ENCODE measurements at places on chromosomes 12 and 14. TPM values are rescaled to one million over a fixed set of nuclear protein-coding genes. Genes with fewer than 3 reads are reported as not detected.

DNA sequence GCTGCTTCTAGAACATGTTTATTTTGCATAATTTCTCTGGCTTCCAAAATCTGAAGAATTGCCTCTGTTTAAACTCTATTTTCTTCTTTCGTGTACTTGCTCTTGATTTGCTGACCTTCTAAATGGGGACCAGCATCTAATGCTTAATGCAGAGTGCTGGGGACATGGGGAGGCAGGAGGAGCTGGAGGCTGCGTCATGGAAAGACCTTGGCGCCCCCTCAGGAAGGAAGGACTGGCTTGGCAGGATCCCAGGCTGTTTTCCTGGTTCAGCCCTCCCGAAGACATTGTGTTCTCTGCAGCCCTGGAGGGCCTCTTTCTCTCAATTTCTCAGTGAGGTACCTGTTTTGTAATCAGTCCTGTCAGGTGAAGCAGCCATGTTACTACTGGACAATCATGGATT lies 5.5 kb downstream of the PRKCH start:
- no peak for DNase-seq

DNA sequence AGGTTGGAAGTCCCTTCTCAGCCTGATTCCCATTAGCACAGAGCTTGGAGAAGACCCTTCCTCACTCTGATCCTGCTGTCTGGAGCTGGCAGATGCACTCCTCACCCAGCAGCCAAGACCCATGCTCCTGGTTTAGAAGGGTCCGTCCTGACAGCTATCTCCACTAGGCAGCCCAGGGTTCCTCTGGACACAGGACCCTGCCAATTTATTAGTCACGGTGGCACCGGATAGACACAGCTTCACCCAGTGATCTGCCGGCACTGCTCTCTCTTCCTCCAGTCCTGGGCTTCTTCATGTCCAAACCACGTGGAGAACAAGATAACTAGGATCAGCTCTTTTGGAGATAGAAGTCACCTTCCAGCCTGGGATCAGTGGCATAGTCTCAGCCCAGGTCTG lies 26.2 kb upstream of the TCL1B start:
- DNase-seq = no peak

The KRT80 gene
- 0.84 TPM for polyA plus RNA-seq

The SLIRP gene
- 71.4 TPM for polyA plus RNA-seq

- DNase-seq = peak; percentile 33
These were observed 89.5 kb upstream of the MANSC4 start for GRCh38 chr12:27869567-27869966.

DNA sequence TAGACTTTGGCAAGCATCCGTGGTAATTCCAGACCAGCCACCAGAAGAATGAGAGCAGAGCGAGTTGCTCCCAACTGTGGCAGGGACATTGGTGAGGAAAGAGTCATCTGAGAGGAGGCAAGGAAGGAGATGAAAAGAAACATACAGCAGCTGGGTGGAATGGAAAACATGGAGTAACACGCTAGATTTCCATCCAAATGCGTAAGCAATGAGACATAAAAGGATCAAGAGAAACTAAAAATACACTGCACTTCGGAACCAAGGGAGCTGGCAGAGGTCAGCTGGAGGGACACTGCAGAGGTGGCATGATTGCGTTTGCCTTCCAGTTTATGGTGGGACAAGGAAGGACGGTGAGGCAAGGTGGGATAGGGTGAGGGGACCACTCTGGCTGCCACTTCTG lies 82.9 kb downstream of the DDX51 start:
- DNase-seq = no peak

DNA sequence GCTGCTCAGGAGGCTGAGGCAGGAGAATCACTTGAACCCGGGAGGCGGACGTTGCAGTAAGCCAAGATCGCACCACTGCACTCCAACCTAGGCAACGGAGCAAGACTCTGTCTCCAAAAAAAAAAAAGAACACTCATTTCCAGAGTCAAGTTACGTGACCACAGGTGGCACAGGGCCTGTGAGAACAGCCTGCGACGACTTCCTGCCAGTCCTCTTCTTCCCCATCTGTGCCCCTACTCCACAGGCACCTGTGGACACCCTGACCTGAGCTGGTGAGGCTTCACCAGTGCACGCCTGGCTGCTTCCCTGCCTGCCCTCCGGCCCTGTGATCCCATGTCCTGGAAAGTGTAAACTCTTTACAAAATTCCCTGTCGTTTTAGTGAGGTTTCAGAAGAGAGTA lies 77.7 kb downstream of the PPP2R5C start:
- no peak for DNase-seq

The ZBTB25 gene
- 14.4 TPM for polyA plus RNA-seq

The RAD51AP1 gene
- 22.3 TPM for polyA plus RNA-seq

The LRRIQ1 gene
- polyA plus RNA-seq = 11.3 TPM

DNA sequence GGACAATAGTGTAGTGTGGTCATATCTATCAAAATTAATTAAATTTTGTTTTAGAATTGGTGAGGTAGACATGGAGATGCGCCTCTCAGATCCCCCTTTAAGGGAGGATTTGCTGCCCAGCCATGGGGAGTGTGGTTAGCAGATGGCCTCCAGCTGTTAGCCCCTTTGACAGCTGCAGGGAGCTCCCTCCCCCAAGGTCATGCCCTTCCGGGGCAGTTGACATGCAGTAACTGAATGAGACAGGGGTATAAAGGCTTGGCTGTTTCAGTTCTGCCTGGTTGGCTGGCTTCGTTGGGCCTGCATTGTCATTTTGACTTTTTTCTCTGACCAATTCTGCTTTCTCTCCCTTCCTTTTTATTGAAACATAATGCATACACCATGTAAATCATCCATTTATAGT lies 291.5 kb upstream of the SRRM4 start:
- no peak for DNase-seq

- DNase-seq = no peak
These were observed 68.1 kb upstream of the DCD start for GRCh38 chr12:54716261-54716660.

GRCh38 chr12:118432812-118433545 lies 56.6 kb downstream of the SUDS3 start:
- DNase-seq = no peak
